Astrocyte of the spinal cord (primary cell): ENCODE measurements at places on chromosomes 2 and 18.

DNA sequence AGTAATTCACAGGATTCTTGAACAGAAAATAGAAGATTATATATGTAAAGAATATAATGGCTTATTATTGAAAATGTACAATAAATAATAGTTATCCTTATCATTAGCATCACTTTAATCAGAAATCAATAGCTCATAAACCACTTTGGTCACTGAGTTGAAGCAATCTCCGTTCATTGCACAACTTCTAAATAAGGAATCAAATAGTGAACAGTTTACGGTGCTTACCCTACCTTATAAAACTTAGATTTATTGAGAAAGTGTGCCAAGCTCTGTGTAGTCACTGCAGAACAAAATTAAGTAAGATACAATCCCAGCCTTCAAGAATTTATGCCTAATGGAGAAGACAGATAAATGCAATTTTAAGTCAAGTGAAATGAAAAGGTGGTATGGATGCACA is 6.7 kb downstream of the VSNL1 start:
- DNase-seq = no peak

GRCh38 chr2:152083202-152083875 is 15.5 kb downstream of the CACNB4 start:
- DNase-seq = no peak

DNA sequence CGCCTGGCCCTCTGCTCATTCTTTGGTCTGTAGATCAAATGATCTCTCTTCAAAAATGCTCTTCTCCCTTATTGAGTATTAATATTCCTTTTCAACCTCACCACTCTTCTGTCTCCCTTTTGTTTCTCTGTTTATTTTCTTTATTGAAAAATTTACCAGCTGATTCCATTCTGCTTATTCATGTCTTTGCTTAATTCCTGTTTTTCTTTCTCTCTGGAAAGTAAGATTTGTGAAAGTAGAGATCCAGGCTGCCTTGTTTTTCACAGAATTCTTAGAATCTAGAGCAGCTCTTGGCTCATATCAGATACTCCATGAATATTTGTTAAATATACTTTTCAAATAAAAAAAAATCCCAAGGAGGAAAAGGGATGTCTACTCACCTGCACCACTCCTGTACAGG is 157.0 kb downstream of the DOCK10 start:
- DNase-seq = peak; percentile 34

DNA sequence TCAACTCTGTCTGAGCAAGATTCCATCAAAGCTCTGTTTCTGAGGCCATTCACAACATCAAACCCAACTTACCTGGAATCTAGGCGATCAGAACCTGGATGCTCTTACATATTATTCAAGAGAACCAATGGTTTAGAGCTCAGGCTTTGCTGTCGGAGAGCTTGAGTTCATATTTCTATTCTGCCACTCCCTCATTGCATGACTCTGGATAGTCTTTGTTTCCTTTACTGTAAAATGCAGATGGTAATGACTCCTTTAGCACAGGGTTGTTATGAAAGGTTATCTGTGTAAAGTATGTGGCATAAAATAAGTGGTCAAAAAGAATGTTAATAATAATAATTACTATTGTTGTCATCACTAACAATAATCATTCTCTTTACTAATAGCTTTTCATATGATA is 12.6 kb downstream of the RELCH start:
- DNase-seq = no peak

- DNase-seq = peak; percentile 57
These were observed 75.8 kb downstream of the DYNC1I2 start for GRCh38 chr2:171762879-171763573.

DNA sequence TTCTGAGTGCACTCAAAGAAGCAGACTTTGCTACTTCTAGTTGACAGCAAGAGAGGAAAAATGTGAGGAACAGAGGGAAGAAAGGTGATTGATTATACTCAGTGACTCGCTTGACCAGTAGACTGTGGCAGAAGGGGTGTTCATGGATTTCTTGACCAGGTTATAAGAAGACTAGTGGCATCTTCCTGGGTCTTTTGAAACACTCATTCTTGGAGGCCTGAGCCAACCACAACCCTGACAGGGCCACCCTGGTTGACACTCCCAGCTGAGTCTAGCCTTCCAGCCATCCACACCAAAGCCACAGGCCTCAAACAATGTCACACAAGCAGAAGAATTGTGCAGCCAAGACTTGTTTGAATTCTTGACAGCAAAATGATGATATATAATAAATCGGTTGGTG is 366.3 kb downstream of the SS18 start:
- no peak for DNase-seq

DNA sequence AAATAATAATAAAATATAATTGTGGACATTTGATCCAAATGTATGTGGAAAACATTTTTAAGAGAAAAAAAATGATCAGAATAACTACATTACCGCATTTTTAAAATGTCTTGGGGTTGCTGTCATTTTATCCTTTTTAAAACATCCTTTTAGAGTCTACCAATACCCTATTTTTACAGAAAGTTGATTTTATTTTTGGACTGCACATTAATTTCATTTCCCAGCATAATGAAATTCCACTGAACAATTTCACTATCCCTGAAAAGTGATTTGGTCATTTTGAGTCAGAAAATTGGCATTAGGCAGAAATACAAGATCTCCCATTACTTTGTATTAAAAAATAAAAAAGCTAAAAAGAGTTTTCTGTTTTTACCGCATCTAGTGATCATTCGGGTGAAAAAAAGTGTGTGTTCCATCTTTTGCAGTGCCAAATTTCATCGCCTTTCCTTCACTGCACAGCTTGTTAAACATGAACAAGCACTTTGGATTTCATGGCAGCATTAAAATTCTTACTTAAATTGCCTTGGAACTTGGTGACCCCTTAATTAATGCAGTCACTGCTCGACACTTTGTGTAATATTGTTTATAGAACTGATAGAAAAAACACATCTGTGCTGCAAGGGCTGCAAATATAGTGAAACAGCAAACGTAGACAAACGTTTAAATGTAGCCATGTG is 611.7 kb downstream of the TSN start:
- DNase-seq = no peak

- peak; percentile 94 for DNase-seq
These were observed 41.2 kb downstream of the SLC9A4 start for GRCh38 chr2:102514061-102514785.

- DNase-seq = no peak
These were observed 181.0 kb upstream of the ETAA1 start for GRCh38 chr2:67216103-67216502.

- peak; percentile 65 for DNase-seq
These were observed 24.0 kb upstream of the TMEM37 start for GRCh38 chr2:119407430-119408220.

DNA sequence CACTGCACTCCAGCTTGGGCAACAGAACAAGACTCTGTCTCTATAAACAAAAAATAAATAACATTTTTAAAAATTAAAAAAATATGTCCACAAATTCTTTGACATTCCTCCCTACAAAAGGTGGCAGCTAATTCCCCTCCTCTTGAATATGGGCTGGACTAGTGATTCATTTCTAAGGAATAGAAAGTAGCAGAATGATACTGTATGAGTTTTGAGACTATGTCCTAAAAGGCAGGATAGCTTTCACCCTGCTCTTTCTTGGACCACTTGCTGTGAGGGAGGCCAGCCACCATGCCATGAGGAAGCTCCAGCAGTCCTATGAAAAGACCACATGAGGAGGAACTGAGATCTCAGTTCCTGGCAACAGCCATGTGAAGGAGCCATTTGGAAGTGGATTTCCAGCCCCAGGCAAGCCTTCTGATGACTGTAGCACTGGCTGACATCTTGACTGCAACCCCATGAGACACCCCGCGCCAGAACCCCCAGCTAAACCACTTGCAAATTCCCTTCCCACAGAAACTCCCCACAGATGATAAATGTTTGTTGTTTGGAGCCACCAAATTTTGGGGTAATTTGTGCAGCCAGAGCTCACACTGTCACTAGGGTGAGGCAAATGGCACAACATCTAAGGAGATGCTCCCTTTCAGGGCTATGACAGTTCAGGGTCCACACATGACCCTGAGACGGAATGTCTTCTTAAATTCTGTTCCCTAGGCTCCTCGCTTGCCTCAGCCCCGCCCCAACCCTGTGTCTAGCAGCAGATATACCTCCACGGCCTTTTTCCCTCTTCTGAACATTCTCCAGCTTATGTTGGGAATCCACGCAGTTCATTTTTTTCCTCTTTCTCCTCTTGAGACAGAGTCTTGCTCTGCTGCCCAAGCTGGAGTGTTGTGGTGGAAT is 17.1 kb upstream of the ATOH8 start:
- no peak for DNase-seq

DNA sequence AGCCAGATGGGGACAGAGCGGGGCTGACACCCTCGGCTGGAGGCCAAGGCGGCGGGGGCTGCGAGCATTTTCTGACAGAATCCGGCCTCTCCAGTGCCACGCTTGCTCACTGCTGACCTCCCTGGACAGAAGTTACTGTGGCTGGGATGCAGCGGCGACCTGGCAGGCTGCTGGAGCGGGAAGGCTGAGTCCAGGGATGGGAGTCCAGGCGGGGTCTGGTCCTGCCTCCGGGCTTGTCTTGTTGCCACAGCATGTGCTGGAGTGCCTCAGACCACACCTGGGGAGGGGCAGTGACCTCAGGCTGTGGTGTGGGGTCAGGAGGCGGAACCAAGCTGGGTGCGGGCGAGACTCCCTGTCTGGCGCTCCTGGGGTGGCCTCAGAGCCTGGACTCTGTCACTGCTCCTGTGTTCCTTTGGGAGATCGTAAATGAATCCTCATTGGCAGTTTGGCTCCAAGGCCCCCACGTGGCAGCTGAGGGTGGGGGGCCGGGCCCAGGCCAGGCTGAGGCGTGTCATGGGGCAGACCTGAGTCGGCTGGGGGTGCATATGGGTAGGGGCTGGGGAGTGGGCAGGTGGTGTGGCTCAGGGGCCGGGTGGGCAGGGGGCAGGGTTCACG is 5.5 kb downstream of the BOK start:
- no peak for DNase-seq

GRCh38 chr2:241199286-241199685 is 10.8 kb downstream of the ANO7 start:
- DNase-seq = no peak

DNA sequence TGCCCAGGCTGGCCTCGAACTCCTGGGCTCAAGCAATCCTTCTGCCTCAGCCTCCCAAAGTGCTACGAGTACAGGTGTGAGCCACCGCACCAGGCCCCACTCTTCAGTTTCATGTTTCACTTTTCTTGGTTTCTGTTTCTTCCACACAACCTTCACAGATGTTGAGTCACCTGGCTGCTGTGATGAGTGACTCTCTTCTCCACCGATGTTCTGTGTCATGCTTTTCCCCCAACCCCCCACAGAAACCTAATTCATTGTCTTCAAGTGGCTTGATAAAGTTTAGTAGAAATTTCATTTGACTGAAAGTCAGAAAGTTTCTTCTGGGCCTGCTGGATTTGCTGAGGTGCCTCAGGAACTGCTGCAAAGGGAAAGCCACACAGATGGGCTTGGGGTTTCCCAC is 78.5 kb downstream of the SPHKAP start:
- DNase-seq = no peak

GRCh38 chr2:8306530-8307351 is 375.1 kb upstream of the ID2 start:
- peak; percentile 67 for DNase-seq

- DNase-seq = no peak
These were observed 108.9 kb upstream of the DAPL1 start for GRCh38 chr2:158686210-158686691.

GRCh38 chr2:25462021-25462420 is 120.3 kb upstream of the DNMT3A start:
- no peak for DNase-seq

DNA sequence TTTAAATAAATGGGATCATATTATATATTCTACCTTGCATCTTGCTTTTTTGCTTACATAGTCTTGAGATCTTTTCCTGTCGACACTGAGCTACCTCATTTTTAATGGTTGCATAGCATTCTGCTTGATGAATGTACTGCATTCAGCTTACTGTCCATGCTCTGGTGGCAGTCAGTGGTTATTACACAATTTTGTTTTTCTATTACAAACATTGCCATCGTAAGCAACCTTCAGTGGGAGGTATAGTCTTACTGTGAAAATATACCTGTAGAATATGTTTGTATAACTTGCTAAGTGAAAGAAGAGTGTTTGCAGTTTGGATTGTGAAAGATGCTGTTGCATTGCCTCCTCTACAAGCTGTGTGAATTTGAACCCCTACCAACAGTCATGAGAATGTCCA is 43.4 kb downstream of the UBXN4 start:
- no peak for DNase-seq

- peak; percentile 23 for DNase-seq
These were observed 2.4 kb downstream of the EVX2 start for GRCh38 chr2:176081376-176081836.

DNA sequence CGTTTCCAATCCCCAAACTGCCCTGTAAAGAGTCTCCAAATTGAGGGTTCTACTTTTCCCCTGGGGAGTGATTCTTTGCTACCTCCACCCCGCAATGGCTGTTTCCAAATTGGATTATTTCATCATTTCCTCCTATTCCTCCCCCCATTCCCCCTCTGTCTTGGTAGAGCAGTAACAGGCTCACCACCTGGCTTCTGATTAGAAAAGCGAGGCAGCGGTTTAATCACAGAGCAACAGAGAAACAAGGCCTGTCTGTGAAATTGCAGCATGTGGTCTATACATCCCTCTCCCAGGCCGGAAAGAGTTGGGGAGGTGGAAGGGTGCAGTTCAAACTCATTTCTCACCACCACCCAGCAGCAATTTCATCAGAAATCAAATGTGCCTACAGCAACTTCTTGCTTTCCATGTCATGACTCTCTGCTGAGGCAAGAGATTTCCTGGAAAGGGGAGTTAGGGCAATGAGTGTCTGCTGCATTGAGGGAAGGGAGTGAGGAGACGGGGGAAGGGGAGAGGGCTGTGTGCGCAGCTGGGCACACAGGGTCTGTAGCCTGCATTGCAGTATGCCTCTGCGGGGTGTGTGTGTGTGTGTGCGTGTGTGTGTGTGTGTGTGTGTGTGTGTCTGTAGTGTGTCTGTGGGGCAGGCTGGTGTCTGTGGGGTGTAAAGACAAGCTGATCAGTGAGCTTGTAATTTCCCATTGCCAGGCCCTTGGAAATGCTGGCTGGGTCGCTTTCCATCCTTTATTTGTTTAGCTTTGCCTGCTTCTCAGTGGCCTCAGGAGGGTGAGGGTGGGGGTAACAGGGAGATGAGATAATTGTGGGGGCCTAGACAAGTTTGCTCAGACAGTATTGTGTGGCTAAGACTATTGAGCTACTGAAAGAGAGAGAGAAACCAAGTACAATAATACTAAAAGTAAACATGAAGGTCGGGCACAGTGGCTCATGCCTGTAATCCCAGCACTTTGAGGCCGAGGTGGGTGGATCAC is 13.5 kb upstream of the IGFBP2 start:
- DNase-seq = no peak
